Fibroblast of upper back skin (primary cell): ENCODE measurements at places on chromosomes 16 and 17.
A peak's percentile ranks its signal among the peaks of the same experiment; 100 is the strongest.

DNA sequence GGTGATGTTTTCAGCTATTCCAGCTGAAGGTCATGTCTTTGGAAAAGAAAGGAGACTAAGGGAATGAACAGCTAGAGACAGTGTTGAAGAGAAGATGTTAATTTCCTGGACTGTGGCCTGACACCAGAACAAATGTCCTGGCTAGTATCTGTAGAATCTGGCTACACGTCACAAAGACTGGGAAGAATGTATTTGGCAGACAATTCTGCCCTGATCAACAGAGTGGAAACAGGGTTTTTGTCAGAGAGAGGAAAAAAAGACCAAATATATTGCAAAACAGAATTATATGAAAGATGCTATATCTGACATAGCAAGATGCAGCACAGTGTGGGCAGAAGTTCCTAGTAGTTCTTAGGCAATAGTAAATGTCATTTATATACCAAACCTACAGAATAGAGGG, 17.0 kb upstream of the ANKFN1 start:
- DNase-seq, result peak; percentile 32

DNA sequence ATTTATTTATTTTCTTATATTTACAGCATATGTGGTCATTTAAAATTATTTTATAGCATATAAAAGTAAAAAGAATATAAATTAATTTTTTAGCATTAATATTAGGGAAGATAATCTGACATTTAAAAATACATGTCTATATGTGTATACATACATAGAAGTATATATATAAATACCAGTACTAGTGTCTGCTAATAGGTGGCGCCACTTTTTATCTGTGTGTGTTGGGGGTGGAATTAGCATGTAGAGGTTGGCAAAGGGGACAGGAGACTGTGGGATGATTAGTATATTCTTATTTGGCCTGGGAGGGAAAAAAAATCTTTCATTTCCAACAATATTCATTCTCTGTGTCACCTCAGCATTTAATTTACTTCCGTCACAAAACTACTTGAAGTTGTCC, 359.1 kb downstream of the WWOX start:
- DNase-seq, result no peak

GRCh38 chr16:16126896-16127295, 96.4 kb downstream of the ABCC6 start:
- no peak for DNase-seq

DNA sequence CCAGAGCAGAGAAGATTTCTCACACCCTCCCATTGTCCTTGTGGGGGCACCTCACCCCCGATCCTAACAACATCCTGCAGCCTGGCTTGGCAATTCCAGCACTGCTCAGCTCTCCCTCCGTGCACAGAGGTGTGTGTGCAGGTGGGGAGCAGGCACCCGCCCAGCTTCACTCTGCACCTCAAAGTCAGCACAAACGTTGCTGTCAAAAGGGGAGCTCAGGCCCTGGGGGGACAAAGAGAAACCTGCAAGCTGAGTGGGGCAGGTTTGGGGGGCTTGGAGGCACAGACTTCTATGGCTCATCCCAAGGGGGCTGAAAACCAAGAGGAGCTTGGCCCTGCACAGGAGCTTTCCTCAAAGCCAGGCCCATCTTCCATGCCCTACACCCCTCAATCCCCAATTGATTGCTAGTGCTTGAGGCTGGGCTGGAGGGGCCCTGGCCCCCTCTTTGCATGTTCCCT, 231.9 kb upstream of the TNRC6C start:
- DNase-seq, result no peak

GRCh38 chr16:73113336-73113735, 65.4 kb upstream of the ZFHX3 start:
- DNase-seq, result no peak

DNA sequence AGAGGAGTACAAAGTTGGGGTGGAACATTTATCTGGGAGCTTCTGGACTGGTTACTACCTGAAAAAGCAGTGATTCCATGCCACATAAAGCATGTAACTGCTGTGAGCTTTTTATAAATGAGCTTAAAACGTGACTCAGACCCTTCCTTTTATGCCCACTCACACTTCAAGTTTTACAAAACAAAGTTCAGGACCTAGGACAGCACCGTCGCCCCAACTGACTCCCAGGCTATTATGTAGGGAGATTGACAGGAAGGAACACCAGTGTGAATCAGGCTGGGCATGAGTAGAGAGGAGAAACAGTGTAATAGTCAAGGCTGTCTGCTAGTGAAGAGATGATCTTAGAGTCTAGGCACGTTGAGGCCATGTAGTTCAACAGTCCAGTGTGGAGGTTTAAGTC, 91.6 kb upstream of the DNAH9 start:
- DNase-seq, result no peak
